ENCODE measurements at places on chromosomes 13 and 19. TPM values are rescaled to one million over a fixed set of nuclear protein-coding genes. Genes with fewer than 3 reads are reported as not detected.

The CPB2 gene
- total RNA-seq: not detected

The IL11 gene
- 0.59 TPM for total RNA-seq

The SHISA7 gene
- total RNA-seq: 0.04 TPM

The ZNF888 gene
- 4.6 TPM for total RNA-seq

The NAPSA gene
- total RNA-seq: 0.44 TPM

The GNA15 gene
- total RNA-seq: not detected

The RFPL4AL1 gene
- total RNA-seq: not detected

The NDUFB7 gene
- total RNA-seq: 332 TPM

The ARHGEF7 gene
- total RNA-seq: 20.8 TPM

The CNN1 gene
- 24.1 TPM for total RNA-seq

The PGLYRP2 gene
- total RNA-seq: not detected

The CDC42EP5 gene
- total RNA-seq: 4.3 TPM

The GRK1 gene
- 0.14 TPM for total RNA-seq

The CRLF1 gene
- total RNA-seq: 52.8 TPM

DNA sequence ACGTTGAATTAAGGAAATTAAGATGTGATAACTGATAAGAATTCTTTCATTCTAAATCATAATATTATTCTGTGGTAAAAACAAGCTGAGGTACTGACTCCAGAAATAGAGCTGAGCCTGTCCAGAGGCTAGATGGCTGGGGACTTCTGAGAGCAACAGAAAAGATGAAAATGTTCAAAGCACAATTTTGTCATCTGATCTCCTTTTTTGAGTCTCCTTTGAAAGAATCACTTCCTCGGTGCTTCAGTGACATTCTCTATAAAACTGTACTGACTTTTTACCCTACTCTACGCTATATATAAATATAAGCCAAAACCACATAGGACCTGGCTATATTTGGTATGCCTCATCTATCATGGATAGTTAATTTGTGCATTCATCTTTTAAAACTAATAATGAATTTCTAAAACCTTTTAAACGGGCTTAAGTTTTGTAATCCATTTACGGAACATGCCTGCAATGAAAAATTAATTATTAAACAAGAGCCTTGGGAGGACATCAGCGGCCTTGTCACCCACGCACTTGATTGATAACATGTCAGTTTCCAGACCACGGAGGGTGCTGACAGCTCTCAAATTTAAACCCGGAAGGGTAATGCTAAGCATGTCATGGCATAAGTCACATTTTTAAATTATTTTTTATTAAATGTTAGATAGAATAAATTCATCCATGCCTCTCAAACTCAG is 235.5 kb downstream of the PCDH9 start:
- no peak for DNase-seq

- peak; percentile 85 for DNase-seq
These were observed 22.8 kb downstream of the HAUS8 start for GRCh38 chr19:17052439-17052838.

DNA sequence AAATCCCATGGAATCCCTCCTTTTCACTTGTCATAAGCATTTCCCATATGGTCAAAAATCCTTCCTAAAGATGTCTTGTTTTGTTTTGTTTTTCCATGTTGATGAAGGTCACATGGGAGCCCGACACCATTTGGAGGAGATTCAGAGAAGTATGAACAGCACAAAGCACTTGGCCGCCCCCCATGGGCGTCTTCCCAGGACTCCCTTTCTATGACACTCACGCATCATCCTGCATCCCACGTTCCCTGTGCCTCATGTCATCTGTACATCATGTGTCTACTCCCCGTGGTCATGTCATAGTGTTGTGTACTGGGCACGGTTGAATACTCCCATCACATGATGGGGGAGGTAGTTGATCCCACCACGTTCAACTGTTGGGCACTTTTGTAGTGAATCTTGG is 2.0 kb downstream of the ZSCAN1 start:
- DNase-seq: peak; percentile 20

DNA sequence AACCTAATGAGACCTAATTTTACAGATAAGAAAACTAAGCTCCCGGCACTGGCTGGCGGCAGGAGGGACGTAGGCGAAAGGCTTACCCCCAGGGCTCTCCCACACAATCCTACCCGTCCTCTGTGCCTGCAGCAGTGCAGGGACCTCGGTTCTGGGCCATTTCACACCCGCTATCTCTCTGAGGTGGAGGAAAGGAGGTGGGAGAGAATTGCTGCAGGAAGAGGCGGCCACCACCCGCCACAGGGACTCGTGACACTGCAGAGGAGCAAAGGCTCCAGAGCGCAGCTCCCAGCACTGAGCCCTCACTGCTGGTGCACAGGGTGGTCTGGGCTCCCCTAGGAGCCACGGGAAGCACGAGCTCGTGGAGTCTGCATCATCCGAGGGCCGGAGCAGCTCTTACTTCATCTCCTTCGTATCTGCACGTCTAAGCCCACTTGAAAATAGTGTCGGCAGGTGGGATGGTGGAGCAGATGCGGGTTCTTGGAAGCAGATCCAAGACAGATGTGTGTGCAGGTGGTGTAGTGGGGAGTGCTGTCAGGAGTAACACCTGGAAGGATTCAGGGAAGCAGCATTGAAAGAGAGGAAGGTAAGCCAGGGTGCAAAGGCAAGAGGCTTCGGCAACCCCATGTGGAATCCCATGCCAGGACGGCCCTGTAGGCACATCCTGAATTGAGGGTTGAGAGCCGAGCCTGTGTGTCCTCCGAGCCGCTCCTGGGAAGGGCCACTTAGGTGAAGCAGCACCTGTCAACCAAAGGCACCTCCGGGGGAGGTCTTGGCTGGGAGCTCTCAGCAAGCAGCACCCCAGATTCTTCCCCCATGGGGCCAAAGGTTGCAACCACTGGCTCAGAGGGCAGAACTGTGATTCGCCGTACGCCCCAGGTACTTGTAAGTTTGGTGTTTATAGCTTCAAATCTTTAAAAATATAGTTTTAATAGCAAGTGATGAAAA is 115.8 kb upstream of the SPACA7 start:
- DNase-seq: no peak

DNA sequence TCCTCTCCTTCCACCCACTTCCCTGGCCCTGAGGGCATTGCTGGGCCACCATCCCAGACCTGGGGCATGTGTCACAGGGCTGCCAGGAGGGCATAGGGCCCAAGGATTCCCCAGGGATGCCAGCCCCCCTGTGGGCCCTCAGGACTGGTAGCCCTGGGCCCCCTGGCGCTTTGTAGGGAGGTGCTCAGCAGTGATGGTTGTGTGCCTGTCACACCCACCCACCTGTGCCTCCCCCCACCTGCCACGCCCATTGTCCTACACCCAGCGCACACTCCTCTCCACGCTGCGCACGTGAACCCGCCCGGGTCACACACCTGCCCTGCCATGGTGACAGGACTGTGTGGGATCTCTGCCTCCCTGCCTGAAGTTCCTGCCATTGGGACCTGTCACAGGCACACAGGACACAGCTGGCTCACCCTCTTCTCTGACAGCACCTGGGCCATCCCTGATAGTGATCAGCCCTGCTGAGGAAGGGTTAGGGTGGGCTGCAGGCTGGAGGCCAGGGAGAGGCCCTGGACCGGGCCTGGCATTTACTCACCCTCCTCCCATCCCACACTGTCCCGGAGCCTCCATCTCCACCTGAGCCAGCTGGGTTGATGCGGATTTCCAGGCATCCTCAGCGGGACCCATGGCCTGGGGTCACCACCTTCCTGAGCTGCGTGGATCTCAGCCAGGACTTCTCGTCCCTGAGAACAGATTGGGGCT is 23.9 kb downstream of the WTIP start:
- DNase-seq: peak; percentile 37

GRCh38 chr13:75633285-75633684 is 2.8 kb upstream of the LMO7 start:
- DNase-seq: no peak

DNA sequence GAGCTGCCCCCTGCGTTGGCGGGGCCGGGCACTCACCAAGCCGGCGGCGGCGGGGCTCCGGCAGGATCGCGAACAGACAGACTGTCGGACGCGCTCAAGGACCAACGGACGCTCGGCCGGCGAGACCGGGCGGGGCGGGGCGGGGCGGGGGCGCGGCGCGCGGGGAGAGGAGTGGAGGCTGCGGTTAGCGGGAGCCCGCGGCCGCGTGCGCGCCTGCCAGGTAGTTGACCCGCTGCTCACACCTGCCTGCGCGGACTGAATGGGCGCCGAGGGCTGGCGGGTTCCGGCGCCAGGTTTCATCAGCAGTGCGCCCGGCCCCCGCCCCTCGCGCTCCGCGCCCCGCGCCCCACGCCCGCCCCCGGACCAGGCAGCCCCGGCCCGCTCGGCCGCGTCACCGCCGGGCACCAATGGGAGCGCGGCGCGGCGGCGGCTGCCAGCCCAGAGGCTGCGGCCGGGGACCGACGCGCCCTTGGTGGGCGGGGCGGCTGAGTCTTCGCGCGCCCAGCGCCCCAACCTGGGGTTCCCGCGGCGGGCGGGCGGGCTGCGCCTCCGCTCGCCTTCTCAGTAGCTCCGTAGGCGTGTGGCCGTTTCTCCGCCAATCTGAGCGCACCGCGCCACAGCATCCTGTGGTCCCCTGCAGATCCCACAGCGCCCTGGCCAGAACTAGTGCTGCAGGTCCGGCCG is at the start of gene SLC7A1:
SLC7A1 (minus strand) TSS at position 309 of the 684 bp plus-strand sequence. CDS start 59,500 bp downstream, outside the sequence.
- DNase-seq: peak; percentile 98

DNA sequence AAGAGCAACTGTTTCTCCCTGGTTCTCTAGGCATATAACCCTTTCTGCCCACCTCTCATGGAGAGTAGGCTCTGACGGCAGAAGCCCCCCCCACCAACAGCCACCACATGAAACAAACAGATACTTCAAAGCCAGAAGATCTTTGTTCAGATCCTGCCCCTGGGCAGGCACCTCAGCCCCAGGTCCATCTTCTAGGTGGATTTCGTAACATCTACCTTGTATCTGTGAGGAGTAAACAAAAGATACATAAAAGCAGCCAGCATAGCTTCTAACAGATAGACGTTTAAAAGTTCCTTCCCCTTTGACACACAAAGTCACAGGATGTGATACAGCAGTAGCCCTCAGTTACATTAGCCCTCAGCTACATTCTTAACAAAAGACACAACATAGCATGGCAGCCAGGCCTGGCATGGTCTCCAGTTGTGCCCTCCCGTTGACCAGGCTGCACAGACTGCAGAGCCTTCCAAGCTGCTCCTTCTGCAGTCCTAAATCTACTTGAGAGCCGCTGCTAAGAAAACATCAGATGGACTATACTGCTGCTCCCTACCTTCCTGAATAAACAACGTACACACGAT is 35.4 kb downstream of the BRD4 start:
- DNase-seq: no peak

- DNase-seq: peak; percentile 81
These were observed 647 bp downstream of the RNF225 start for GRCh38 chr19:58395979-58396627.

DNA sequence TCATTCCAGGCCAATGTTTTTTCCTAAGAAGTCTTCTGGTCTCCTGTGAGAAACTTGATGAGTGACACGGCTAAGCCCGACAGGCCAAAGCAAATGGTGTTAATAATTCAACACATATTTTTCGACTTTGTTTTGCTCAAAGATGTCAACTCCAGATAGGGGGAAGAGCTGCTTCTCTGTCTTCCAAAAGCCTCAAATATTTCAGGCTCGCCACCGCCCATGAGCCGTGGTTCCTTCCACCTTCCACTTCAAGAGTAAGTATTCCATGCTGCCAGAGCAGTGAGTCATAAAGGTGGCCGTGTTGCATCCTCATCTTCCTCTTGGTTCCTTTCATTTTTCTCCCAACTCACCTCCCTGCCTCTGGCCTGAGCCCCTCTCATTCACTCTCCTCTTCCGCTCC is 272.6 kb downstream of the EFNB2 start:
- no peak for DNase-seq

DNA sequence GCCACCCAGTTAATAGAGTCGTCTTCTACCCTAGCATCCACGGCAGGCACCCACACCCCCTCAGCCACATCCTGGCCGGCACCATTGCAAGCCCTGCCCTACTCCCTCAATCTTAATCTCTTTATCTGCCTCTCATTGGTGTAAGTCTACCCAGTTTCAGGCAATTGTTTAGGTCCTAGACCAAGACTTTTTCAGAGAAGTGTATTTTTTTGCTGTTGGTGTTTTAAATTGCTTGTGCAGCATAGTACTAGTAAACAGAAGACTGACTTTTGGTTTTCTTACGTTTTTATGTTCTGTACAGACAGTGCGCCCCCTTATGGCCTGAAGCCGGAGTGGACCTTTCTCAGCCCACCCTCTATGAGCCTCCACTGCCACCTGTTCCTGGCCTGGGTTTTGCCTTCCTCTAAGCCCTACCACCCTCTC is 2.3 kb upstream of the LCP1 start:
- DNase-seq: peak; percentile 70

GRCh38 chr13:30697177-30697953 is 38.0 kb upstream of the ALOX5AP start:
- no peak for DNase-seq

- DNase-seq: no peak
These were observed 14.8 kb downstream of the TBC1D4 start for GRCh38 chr13:75467040-75467728.

- DNase-seq: no peak
These were observed 217.2 kb upstream of the HTR2A start for GRCh38 chr13:47114030-47114429.

GRCh38 chr13:78659732-78660494 is 958 bp upstream of the OBI1 start:
- peak; percentile 26 for DNase-seq

GRCh38 chr13:86174622-86175021 is 375.4 kb upstream of the SLITRK6 start:
- no peak for DNase-seq

DNA sequence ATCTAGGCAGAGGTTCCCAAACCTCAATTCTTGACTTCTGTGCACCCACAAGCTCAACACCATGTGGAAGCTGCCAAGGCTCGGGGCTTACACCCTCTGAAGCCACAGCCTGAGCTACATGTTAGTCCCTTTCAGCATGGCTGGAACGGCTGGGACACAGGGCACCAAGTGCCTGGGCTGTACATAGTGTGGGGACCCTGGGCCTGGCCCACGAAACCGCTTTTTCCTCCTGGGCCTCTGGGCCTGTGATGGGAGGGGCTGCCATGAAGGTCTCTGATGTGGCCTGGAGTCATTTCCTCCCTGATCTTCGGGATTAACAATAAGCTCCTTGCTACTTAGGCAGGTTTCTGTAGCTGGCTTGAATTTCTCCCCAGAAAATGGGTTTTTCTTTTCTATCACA is 108.1 kb downstream of the HS6ST3 start:
- no peak for DNase-seq

DNA sequence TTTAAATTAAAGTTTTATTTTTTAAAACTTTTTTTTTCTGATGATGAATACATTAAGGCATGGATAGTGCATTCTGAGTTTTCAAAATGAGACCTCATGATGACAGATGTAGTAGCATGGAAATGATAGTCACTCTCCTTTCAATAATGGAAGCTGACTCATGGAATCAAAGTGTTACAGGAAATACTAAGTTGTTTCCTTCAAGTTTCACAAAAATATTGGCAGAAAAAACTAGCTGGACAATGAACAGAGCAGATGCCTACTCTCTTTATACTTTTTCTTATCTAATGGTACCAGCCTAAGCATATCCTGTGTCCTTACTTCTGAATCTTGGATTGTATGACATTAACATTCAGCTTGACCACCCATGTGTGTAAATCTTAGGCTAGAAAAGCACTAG is 1337.3 kb downstream of the PCDH9 start:
- DNase-seq: no peak
